ENCODE measurements at places on chromosomes 5 and 9. TPM values are rescaled to one million over a fixed set of nuclear protein-coding genes. Genes with fewer than 3 reads are reported as not detected.

The IFNB1 gene
- total RNA-seq = not detected

DNA sequence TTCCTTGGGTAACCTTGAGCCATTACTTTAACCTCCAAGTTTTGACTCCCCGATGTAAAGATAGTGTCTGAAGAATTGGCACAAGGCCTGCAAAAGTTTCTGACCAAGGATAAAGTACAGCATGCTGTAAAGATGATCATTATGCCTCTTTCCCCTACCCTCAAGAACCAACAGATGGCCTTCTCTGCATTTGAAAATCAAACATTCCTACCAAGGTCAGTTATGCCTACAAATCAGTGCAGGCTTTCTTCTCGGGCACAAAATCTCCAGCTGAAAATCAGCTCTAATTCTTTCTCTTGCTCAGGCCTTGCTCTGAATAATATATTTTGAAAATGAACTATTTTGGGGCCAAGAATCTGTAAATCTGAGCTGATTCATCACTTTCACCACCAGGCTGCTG lies 59.7 kb downstream of the PPP2R2B start:
- DNase-seq = no peak

The KDM3B gene
- 65.1 TPM for total RNA-seq

DNA sequence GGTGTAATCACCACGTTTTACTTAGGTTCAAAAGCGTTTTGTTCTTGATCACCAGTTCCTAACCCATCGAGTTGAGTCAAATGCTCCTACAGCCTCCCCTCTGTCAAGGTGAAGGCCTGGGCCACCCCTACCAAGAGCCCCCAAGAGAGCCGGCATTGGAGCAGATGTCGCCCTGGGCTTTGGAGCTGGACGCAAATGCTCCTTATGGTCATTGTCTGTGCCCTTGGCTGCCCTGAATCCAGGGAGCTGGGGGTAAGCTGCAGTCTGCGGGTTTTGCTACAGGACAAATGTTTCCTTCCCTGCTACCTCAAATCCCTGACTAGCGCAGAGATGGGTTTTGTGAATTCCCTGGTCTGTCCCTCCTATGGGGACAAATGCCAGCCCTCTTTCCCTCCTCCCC lies 4.9 kb downstream of the RNF183 start:
- DNase-seq = no peak

The LCN12 gene
- total RNA-seq = not detected

The PCDHB16 gene
- 0.55 TPM for total RNA-seq

- no peak for DNase-seq
Measured at GRCh38 chr5:64771736-64772135, 3.0 kb downstream of the CWC27 start.

DNA sequence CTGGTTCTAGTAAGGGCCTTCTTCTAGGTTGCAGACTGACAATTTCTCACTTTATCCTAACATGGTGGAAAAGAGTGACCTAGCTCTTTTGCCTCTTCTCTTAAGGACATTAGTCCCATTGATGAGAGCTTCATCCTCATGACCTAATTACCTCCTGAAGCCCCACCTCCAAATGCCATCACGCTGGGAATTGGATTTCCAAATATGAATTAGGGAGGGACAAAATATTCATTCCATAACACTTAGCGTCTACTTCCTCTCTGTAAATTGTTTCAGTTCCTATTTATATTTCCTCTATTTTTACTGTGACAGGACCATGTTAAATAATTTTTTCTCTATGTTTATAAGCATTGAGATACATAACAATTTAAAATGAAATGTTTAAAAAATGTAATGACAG lies 408.8 kb downstream of the CDH10 start:
- no peak for DNase-seq

The PCDHA10 gene
- 1.0 TPM for total RNA-seq

GRCh38 chr5:147481874-147482705 lies 27.8 kb downstream of the DPYSL3 start:
- DNase-seq = no peak

The ADAMTS16 gene
- total RNA-seq = 0.55 TPM

DNA sequence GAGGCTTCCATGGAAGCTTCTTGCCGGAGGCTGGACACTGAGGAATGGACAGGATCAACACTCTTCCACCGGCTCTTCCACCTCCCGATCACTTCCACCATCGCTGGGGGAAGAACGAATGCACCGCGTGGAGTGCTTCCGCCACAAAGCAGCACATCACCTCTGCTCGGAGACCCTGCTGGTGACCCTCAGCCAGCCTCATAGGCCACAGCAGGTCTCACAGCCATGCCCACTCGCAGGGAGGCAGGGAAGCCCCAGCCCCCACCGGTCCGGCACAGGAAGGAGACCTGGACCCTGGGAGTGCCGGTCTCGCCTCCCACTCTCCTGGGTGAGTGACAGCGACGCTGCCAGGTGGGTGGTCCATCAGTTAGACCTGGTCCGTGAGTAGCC lies 4.7 kb downstream of the MRPL36 start:
- no peak for DNase-seq

- no peak for DNase-seq
Measured at GRCh38 chr9:128124873-128125579, 2.5 kb downstream of the PTGES2 start.

The NREP gene
- 7.3 TPM for total RNA-seq

GRCh38 chr5:180041301-180042274 lies 30.0 kb downstream of the RNF130 start:
- no peak for DNase-seq

GRCh38 chr5:1754531-1755220 lies 45.0 kb downstream of the MRPL36 start:
- DNase-seq = no peak

- no peak for DNase-seq
Measured at GRCh38 chr5:116381201-116381600, 193.4 kb downstream of the SEMA6A start.

GRCh38 chr5:156469636-156470035 lies 142.7 kb downstream of the SGCD start:
- no peak for DNase-seq

The PFN3 gene
- not detected for total RNA-seq

- DNase-seq = no peak
Measured at GRCh38 chr5:112097768-112098167, 321.3 kb downstream of the EPB41L4A start.

The ADCY2 gene
- total RNA-seq = 7.3 TPM

DNA sequence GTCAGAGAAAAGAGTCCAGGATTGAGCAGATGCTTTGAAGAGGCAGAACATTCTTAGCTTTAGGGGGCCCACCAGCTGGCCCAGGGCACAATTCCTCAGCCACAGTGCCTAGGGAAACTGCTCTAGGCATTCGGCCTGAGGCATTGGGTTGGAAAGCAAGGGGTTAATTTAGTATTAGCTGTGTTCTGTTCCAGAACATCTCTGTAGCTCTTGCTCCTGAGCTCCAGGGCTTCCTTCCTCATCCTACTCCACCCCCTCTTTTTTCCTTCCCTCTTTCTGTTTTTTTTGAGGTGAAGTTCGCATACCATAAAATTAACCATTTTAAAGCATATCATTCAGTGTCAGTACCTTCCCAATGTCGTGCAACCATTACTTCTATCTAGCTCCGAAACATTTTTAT lies 74.5 kb upstream of the PANK3 start:
- peak; percentile 31 for DNase-seq

- peak; percentile 85 for DNase-seq
Measured at GRCh38 chr9:120931231-120932085, 4.9 kb upstream of the TRAF1 start.

The QRFP gene
- total RNA-seq = not detected

- DNase-seq = no peak
Measured at GRCh38 chr5:58066557-58066956, 393.3 kb downstream of the PLK2 start.

- no peak for DNase-seq
Measured at GRCh38 chr5:120088836-120089235, 375.3 kb upstream of the PRR16 start.

- DNase-seq = no peak
Measured at GRCh38 chr9:92176800-92177185, 61.6 kb upstream of the SPTLC1 start.

GRCh38 chr5:31962871-31963307 lies 211.2 kb downstream of the GOLPH3 start:
- DNase-seq = no peak

GRCh38 chr5:28710360-28710759 lies 1672.0 kb upstream of the CDH9 start:
- no peak for DNase-seq

The SPATA31D3 gene
- not detected for total RNA-seq

DNA sequence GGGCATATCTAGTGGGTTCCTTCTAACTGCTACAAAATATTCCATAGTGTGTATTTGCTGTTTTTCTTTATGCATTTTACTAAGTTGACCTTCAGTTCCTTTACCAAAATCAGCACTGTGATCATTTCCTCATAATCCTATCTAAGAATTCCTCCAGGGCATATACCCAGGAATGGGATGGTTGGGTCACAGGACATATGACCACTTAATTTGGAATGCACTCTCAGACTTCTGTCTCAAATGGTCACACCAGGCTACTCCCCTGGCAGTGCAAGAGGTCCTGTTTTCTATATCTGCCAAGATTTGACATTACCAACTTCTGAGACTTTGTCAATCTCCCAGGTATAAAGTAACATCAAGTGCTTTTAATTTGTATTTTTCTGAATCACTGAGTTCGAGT lies 63.9 kb downstream of the ADAMTS12 start:
- no peak for DNase-seq

DNA sequence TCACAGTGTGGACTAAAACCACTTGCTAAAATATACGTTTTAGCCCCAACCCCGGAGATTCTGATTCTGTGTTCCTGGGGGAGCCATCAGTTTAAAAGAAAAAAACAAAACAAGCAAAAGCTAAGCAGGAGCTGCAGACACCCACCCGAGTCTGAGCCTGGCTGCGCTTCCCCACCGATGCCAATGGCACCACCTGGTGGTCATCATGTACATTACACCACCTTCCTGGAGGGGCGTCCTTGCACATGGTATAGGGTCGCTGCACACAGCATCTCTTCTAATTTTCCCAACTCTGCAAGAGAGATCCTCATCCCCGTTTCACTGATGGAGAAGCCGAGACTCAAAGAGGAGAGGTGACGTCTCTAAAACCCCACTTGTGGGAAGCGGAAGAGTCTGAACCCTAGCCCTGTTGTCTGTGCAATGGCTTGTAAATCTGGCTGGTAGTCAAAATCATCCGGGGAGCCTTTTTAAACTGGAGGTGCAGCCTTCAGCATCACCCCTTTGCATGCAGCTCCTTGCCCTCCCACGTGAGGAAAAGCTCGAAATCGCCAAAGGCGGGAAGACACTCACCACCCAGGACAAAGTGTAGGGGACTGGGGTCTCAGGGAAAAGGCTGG lies 23.1 kb upstream of the CNOT6 start:
- peak; percentile 88 for DNase-seq

- no peak for DNase-seq
Measured at GRCh38 chr9:132183715-132184114, 21.9 kb downstream of the NTNG2 start.

DNA sequence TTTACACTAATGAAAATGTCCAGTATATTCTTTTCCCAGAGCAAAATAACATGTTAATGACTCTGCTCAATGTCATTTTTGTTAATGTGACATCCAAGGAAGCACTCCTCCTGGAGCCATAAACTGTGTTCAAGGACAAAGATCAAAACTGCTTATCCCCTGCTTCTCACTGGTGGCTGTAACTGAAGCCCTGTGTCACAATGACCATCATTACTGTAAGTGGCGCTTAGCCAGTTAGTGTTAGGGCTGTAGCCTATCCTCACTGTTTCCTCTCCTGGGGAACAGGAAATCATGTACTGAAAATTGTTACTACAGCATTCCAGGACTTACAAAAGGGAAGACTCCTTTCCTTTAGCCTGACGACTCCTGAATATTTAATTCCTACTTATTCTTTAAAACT lies 71.7 kb upstream of the COX7C start:
- no peak for DNase-seq

- no peak for DNase-seq
Measured at GRCh38 chr5:178368716-178369300, 136.2 kb upstream of the PHYKPL start.

The MARVELD2 gene
- total RNA-seq = 24.4 TPM

DNA sequence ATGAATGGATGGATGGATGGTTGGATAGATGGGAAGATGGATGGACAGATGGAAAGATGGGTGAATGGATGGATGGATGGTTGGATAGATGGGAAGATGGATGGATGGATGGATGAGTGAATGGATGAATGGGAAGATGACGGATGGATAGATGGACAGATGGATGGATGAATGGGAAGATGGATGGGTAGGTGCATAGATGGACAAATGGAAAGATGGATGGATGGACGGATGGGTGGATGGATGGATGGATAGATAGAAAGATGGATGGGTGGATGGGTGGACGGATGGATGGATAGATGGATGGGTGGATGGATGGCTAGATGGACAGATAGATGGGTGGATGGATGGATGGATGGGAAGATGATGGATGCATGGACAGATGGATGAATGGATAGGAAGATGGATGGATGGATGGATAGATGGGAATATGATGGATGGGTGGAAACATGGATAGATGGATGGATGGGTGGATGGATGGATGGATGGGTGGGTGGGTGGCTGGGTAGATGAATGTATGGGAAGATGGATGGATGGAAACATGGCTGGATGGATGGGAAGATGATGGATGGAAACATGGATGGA lies 16.5 kb upstream of the EXOC3 start:
- DNase-seq = no peak

DNA sequence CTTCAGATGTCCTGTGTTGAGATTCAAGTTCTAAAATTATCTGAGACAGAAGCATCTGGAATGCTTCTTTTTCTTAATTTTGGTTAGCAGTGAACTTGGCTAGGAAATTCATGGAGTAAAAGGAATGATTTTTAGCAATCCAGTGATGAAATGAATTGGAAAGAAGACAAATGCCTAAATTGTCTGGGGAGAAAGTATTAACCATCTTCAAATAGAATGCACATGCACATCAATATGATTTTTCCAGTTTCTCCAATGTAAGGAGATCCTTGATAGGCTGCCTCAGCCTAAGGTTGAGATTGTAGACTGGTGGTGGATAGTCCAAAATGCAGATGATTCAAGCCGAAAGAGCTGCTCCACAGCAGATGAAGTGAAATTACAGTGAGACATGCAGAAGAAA lies 106.7 kb downstream of the PCSK5 start:
- no peak for DNase-seq

DNA sequence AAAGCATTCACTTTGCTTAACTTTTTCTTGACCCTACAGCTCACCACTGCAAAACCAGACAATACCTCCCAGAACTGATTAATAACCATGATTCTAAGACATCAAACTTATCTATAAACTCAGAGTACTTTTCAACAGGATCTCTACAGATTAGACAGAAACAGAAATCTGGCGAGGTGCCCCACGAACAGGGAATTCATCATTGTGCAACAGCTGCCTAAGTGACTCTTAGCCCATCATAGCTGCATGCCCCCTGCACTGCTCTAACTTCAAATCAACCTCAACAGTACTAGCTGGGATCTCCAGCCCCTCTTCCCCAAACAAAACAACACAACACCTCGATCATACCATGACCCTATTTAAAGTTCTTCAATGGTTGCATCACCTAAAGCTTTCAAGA lies 16.1 kb upstream of the COL23A1 start:
- no peak for DNase-seq

- no peak for DNase-seq
Measured at GRCh38 chr9:13992138-13993088, 321.5 kb downstream of the NFIB start.

DNA sequence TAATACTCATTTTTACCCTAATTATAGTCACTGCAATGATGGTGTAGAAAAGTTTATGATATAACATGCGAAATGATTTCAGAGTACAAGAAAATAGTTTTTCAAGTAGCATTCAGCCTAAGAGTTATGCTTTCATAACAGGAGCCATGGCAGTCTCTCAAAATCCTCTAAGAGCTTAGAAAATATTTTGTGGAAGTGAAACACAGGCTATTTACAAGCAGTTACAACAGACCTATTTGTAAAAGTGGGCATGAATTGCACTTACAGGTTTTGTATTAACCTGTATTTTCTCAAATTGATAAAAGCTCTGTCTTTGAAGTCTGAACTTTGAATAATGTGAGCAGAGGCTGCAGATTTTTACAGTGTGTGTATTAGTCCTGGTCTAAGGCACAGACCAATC lies 523.3 kb downstream of the LRRC70 start:
- DNase-seq = no peak
